ENCODE measurements at places on chromosomes 13 and 19. TPM values are rescaled to one million over a fixed set of nuclear protein-coding genes. Genes with fewer than 3 reads are reported as not detected.

The LILRB4 gene
- 1.0 TPM for polyA plus RNA-seq

The ZNF723 gene
- polyA plus RNA-seq: not detected

The OR7A5 gene
- polyA plus RNA-seq: not detected

- DNase-seq: no peak
These were observed 12.4 kb upstream of the VWA8 start for GRCh38 chr13:41973247-41973741.

GRCh38 chr19:10580979-10581631 is 6.0 kb downstream of the AP1M2 start:
- peak; percentile 74 for DNase-seq

GRCh38 chr19:14571695-14572490 is at the start of gene NDUFB7:
Gene NDUFB7 (minus strand): TSS chr19:14572066. CDS start chr19:14572000, 66 bp downstream.
- DNase-seq: peak; percentile 73

DNA sequence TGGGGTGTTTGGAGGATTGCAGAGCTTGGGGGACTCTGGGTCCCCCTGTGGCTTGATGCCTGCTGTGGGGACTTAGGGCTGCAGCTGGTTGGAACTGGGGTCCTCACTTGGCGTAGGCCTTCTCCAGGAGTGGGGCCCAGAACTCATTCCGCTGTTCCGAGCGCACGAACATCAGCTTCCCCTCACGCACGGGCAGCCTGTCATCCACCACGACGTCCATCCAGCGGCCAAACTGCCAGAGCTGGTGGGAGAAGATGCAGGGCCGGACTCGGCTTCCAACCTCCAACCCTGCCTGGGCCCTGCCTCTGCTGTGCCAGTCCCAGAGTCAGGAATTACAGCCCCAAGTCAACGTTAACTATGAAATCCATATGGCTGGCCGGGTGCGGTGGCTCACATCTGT is 2.6 kb downstream of the CAPN12 start:
- no peak for DNase-seq

GRCh38 chr13:44068169-44068568 is 188.5 kb downstream of the LACC1 start:
- DNase-seq: no peak

DNA sequence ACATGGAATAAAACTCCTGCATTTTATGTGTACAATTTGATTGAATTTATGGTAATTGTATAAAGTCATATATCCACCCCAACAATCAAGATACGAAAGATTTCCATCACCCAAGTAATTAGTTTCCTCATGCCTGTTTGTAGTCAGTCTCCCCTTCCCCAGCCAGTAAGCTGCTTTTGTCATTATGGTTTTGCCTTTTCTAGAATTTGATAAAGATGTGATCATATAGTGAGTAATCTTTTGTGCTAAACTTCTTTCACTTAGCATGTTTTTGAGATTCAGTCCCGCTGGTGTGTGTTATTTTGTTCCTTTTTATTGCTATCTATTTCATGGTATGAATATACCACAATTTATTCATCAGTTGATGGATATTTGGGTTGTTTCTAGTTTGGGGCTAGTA is 16.0 kb downstream of the ITM2B start:
- no peak for DNase-seq

DNA sequence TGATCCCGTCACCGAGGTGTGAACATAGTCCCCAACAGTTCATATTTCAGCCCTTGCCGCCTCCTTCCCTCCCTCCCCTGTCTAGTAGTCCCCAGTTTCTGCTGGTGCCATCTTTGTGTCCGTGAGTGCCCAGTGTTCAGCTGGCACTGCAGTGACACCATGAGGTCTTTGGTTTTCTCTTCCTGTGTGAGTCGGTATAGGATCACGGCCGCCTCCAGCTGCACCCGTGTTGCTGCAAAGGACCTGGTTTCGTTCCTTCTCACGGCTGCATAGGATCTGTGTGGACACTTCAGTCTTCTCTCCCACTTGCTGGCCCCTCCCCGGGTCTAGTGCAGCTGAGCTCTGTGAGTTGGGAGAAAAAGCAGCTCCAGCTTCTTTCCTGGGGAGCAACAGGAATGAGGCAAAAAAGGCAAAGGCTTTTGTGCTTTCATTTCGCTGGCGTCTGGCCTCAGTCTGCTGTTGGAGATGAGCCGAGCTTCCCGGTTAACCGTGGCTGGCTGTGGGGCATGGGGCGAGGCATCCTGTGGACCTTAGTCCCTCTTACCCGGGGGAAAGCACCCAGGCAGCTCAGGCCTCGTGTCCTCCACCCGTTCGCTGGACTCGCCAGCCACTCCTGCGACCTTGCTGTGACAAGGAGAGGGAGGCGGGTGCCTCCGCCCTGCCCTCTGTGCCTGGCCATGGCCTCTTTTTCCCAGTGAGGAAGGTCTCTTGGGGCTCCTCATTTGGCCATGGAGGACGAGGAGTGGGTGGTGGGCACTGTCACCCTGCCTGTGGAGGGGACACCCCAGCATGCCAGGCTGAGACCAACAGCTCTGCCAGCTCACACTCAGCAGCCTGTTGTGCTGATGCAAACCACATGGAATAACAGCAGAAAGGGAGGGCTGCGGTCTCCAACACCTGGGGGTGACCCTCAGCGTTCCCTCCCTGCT is 196.5 kb downstream of the TEX29 start:
- no peak for DNase-seq

GRCh38 chr13:67061750-67062149 is 168.4 kb downstream of the PCDH9 start:
- DNase-seq: no peak

DNA sequence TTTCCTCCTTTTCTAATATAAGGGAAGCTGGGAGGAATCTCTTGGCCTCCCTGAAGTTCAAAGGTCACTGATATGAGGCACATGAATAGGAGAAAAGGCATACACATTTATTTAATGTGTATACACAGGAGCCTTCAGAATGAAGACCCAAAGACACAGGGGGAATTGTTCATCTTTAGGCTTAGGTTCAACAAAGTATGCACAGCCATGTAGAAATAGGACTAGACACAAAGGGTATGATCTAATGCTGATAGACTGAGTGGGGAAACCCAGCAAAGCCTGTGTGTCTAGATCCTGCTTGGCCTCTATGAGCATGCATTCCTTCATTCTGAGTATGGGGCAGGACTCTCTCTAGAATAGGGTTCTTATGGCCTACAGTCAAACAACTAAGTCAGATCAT is 177.1 kb upstream of the RFC3 start:
- no peak for DNase-seq

- no peak for DNase-seq
These were observed 50.0 kb upstream of the WDFY2 start for GRCh38 chr13:51534041-51534817.

DNA sequence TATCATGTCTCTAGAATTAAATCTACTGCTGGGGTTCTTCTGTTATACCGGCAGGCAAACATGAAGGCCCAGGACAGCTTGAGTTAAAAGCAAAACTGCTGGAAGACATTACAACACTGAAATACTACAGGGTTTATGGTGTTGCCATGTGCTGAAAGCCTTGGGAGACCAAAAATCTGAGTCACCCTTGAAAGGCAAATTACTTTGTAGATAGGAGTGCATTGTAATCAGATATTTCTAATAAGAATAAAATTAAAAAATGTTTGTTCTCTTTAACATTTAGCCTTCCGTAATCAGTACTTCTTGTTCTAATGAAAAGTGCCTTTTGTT is 181.3 kb downstream of the PCDH9 start:
- DNase-seq: no peak

GRCh38 chr13:67298297-67298696 is 68.2 kb upstream of the PCDH9 start:
- no peak for DNase-seq

DNA sequence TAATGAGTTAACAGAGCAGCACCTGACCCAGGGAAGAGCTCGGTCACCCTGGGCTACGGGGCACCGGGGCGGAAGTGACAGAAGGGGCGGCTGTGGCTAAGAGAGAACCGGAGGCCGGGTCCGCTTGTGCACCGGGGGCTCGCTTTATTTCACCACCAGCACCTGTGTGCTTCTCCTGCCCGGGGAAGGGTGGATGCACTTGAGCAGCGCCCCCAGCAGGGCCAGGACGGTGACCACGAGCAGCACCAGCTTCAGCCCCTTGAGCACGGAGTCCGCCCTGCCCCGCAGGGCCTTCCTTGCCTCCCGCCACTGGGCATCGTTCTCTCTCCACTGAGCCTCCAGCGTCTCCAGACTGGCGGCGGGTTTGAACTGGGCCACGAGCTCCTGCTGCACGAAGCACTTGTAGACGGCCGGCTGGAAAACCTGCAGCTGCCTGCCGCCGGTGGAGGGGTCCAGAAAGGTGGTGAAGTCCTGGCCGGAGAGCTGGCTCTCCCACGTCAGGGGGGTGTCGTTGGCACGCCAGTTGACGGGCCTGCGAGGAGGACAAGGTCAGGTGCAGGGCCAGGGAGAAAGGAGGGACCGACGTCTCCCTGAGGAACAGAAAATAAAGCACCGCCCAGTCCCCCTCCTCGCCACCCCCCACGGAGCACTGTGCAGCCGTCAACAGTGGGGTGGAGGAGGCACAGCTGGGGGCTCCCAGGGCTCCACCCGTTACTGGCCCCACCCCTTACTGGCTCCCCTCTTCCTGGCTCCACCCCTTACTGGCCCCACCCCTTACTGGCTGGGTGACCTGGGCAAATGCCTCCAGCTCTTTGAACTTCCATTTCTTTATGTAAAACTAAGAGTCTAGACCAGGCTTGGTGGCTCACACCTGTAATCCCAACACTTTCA is 3.6 kb downstream of the FAM187B start:
- no peak for DNase-seq

DNA sequence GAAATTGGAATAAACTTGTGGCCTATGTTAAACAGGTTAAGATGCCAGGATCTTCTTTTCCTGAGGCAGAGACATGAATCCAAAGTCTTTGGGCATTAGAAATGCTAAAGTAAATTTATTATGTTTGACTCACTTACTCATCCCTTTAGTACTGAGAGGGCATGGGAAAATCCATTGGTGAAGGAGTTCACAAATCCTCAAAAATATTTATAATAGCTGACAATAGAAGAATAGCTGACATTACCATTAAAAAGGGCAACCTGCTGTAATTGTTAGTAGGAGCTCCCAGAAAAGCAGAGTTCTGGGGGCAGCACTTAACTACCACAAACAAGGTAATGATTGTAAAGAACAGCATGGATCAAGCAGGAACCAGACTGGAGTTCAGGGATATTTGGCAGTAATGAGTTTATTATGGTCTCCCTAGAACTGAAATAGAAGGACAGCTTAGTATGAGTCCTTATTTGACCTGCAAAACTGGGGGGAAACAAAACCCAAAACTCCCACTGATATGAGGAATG is 285.8 kb upstream of the KLHL1 start:
- DNase-seq: no peak
